ENCODE measurements at places on chromosomes 1 and 21.

DNA sequence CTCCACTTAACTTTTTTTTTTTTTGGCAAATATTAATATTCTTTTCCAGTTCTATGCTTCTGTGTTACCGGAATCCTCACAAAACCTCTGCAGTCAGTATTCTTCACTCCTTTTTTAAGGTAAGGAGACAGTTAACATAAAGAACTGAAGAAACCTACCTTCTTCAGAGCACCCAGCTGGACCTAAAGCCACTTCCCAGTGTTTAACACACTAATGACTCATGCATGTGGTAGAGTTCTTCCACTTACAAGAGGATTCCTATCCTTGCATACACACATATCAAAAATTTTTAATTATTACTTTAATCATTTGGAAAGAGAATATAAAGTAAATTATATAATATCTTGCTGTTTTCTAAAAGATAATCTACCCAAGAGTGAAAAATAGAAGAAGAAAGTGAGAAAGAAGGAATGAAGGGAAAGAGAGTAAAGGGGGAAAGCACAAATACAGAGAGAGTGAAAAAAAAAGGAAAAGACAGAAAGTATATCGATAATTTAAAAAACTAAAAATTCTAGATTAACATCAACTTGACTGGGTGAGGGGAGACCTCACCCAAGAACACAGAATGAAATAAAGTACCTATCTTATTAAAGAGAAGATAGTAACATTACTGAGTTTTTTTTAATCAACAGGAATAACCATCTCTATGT is 54.9 kb downstream of the ENAH start:
- DNase-seq, result no peak

DNA sequence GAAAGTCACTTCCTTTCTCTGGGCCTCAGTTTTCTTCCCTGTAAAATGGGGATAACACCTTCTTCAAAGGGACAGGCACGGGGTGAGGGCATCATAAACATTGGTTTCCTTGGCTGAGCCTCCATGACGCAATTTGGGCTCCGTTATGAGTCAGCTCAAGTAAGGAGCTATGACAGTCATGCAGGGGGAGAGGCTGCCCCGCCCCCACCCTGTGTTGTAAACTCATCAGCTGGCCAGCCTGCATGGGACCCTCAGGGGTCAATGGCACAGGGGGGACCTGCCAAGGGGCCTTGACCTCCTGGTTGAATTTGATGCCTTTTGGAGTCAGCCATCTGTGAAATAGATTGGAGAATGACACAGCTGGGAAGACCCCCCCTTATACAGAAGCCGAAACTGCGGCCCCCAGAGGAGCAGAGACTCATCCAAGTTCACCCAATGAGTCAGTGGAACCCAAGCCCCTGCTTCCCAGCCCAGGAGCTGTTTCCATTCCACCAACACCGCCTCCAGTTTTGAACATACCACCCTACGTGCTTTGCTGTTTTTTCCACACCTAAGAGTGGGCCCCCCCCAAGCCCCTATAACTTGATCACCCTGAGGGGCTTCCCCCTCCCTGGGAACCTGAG is 36.8 kb upstream of the RUNX3 start:
- no peak for DNase-seq

GRCh38 chr1:149967646-149968045 is 31.0 kb upstream of the MTMR11 start:
- DNase-seq, result no peak

- no peak for DNase-seq
Observed at GRCh38 chr1:37476460-37477197, 2.2 kb downstream of the ZC3H12A start.

GRCh38 chr1:195591917-195592672 is 1016.1 kb downstream of the KCNT2 start:
- no peak for DNase-seq

- no peak for DNase-seq
Observed at GRCh38 chr1:20439282-20439681, 46.7 kb downstream of the CAMK2N1 start.

DNA sequence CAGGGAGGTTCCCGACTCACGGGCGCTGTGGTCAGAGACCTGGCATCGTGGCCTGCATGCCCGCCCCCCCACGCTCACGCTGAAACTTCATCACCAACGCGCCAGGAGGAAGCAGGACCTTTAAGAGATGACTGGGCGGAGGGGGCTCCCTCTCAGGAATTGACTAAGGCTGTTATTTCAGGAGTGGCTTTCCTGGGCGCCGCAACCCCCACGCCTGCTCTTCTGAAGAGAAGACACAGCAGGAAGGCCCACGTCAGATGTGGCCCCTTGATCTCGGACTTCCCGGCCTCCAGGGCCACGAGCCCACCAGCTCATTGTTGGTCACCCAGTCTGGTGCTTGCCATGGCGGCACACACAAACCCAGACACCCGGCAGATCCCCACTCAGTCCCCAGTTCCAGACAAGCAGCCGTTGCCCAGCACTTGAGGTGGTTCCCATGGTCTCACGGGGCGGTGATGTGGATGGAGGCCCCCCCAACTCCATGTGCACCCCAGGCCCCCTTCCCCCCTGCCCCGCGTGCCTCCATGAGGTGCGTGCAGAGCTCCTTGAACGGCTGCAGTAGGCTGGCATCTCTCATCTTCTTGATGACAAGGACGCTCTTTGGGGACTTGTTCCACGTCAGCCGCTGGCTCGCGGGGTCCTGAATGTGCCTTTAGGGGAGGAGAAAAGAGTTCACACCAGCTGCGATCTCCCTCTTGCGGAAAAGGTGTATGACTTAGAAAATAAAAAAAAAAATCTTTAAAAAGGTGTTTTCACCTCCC is 21.4 kb downstream of the NADK start:
- no peak for DNase-seq

- DNase-seq, result no peak
Observed at GRCh38 chr1:28374297-28374696, 4.8 kb downstream of the PHACTR4 start.

GRCh38 chr1:36097693-36098585 is 9.2 kb downstream of the ADPRS start:
- DNase-seq, result no peak

DNA sequence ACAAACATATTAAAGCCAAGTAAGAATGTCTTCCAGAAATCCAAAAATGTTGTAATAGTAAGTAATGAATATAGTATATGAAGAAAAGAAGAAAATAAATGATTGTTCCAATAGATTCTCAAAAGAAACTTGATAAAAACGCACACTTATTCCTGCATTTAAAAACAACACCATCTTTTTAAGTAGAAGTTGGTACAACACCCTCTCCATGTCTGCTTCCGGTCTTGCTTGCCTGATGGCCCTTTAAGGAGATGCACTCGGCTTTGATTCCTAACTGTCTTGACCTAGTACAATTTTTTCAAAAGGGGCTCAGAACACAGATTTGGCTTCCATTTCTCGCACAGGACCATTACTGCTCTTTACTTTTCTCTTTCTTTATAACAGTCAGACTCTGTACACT is 9.0 kb downstream of the CLCA1 start:
- DNase-seq, result no peak

DNA sequence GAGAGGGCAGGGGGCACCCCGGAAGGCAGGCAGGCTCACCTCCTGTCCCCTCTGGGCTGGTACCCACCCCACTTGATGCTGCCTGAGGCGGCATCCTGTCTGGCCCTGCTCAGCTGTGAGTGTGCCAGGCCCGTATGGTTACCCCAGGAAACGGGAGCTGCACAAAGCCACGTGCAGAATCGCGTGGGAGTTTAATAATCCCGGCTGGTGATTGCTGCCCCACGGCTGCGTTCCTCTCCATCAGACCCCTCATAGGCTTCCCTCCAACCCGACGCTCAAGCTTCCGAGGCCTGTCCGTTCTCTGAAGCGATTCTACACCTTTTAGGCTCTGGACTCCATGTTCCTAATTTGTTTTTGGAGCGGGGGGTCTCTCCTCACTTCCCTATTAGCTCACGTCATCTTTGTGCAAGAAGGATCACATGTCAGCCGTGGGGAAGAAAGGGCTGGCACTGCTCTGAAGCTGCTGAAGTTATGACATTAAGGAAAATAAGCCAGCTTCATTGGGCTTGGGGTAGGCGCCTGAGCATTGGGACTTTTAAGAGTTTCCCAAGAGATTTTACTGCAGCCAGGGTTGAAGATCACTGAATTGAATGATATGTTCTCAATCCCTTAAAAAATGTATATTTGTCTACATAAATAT is 1.1 kb upstream of the B3GALT5 start:
- DNase-seq, result no peak

DNA sequence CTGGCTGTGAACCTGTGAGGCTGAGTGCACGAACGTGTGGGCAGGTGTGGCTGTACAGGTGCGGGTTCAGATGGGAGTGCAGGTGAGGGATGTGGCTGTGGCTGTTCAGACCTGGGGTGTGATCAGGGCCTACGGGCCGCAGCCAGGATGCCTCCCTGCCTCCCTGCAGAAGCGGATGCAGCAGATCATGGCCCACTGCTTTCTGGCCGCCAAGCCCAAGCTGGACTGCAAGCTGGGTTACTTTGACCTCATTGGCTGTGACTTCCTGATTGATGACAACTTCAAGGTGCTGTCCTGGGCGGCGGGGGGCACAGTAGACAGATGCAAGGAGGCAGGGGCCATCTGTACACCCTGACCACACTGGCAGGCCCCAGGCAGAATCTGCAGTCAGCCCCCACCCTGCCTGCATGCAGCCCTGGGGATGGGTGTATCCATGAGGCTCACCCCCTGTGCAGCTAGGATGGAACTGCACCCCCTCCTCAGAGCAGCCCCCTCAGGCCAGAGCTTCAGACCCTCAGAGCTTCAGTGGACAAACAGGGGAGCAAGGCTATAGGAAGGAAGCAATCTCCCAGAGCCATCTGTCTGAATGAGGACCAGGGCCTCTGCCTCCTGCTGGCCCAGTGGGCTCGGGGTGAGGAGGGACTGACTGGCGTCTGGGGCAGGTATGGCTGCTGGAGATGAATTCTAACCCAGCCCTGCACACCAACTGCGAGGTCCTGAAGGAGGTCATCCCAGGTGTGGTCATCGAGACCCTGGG is 9.8 kb downstream of the TNFRSF18 start:
- DNase-seq, result no peak

DNA sequence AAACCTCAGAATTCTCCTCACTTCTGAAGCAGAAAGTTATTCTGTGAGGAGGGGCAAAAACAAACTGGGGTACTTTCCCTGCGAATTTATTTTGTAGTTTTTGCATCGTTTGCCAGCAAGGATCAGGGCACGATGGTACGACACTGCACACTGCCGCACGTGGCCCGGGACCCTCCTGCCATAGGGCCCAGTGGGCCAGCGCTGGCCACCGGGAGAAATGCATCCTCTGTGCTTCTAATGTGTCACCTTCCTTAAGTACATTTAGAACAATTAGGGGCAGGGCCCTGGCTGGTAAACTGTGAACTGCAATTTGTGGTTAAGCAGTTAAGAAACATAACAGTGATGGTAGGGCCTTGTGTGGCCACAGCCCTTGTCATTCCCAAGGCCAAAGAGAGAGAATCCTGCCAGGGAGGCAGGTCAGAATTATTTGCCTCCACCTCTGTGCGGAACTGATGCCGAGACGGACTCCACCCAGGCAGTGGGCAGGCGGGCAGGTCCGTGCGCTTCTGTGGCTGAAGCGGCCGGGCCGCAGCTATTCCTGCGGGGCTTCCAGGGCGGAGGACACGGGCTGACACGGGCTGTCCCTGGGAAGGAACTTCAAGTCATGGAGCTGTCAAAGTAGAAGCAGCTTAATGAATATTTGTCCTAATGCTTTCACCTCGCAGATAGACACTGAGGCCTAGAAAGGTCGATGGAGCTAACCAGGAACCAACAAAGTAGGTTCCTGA is 12.5 kb downstream of the GPR137B start:
- no peak for DNase-seq

GRCh38 chr1:78743626-78744025 is 94.0 kb downstream of the IFI44 start:
- no peak for DNase-seq

DNA sequence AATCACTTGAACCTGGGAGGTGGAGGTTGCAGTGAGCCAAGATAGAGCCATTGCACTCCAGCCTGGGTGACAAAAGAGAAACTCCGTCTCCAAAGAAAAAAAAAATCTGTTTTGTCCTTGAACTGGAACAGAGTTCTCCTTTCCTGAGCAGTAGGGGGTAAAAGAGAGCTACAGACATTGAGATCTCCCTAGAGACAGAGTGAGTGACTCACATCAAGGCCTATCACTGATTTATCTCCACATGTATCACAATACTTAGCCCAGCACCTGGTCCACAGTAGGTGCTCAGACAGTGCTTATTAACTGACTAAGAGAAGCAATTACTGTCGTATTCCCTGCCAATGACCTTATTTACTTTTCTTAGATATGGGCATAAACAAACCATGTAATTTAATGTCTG is 354.1 kb upstream of the C1orf87 start:
- no peak for DNase-seq

GRCh38 chr1:155002464-155003226 is at the start of gene ZBTB7B:
Gene ZBTB7B, plus strand, starts transcription at chr1:155002802. Its CDS starts 11,859 bp downstream, at chr1:155014661.
- DNase-seq, result no peak

DNA sequence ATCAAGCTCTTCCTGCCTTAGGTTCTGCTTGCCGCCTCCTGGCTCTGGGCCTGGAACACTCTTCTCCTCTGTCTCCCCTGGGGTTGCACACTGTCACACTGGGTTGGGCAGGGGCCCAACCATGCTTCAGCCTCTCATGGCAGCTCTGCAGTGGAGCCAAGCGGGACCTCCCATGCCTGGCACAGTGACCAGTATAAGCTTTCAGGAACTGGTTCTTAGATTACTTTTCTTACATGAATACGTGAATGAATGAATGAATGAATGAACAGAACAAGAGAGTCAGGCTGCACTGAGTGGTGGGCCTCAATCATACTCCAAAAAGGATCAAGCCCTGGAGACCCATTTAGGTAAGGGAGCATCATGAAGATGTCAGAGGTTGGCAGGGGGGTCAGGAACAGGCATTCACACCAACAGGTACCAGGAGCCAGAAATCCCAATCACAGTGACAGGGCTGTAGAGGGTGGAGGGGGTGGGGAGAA is 30.8 kb upstream of the TMEM125 start:
- no peak for DNase-seq

DNA sequence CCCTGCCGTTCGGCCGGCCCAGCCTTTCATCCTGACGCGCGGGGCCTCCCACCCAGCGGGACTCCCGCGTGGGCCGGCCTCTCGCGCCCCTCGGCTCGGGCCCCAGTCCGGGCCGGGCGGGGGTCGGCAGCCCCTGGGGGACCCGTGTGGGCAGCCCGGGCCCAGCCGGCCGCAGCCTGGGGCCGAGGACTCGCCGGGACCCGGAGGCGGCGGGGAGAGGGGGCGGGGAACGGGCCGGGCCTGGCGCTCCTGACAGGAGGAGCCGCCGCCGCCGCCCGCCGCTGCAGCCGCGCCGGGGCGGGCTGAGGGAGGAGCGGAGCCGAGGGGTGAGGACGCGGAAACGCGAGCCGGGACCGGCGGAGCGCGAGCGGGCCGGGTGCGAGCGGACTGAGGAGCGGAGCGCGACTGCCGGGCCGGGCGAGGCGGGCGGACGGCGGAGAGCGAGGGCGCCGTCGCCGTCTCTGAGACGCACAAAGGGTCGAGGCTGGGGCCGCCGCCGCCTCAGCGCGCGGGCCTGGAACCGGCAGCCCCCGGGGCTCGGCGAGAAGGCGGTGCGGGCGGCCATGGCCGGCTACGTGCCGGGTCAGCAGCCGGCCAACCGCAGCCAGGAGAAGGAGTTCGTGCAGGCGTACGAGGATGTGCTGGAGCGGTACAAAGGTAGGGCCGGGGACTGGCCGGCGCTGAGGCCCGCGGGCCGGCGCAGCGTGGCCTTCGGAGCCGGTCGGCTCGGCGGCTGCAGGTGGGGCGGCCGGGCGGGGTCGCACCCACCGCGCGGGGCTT is 79.1 kb downstream of the NDUFS5 start:
- DNase-seq, result peak; percentile 42

GRCh38 chr1:53188099-53188498 is 8.5 kb upstream of the CPT2 start:
- no peak for DNase-seq

GRCh38 chr1:25651036-25651640 is 34.5 kb downstream of the MAN1C1 start:
- no peak for DNase-seq

GRCh38 chr1:99384021-99384420 is 119.7 kb downstream of the PLPPR4 start:
- no peak for DNase-seq

Data from activated CD8-positive, alpha-beta memory T cell treated with anti-CD3 and anti-CD28 coated beads for 1 hour (primary cell).